ENCODE measurements at places on chromosomes 2 and 18.

- no peak for DNase-seq
Measured at GRCh38 chr2:172420216-172420615, 7.2 kb upstream of the ITGA6 start.

DNA sequence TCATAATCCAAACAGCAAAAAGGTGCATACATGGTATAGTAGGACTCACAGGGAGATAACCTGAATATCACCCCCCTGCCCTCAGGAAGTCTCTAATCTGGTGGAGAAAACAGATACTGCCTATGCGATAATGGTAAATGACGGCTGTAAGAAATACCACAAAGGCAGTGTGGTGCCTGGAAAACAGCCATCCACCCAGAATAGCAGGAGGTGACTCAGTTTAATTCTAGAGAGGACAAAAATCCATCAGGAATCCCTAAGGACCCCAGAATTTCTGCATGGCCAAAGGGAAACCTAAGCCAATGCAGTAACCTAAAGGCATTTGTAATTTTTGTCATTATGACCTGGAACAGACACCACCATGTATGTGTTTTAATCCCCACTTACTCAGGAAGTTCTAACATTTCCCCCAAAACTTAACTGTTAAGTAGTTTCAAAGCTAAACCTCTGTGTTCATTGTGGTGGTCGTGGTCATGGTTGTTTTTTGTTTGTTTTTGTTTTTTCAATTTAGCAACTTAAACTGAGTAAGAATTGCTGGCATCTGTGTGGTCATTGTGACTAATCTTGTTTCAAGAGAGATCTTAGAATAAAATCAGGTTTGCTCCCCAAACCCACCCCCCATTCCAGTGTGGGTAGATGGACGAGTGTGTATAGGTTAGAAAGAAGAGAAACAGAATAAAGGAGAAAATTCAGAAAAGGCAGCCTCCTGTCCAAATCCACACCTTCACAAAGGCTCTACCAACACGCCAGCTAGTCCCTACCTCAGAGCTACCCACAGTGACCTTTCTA is 121.5 kb upstream of the CDCA7 start:
- DNase-seq: peak; percentile 75

- no peak for DNase-seq
Measured at GRCh38 chr2:227772197-227772661, 26.5 kb downstream of the SCYGR8 start.

- DNase-seq: no peak
Measured at GRCh38 chr2:114569166-114569565, 126.7 kb downstream of the DPP10 start.

DNA sequence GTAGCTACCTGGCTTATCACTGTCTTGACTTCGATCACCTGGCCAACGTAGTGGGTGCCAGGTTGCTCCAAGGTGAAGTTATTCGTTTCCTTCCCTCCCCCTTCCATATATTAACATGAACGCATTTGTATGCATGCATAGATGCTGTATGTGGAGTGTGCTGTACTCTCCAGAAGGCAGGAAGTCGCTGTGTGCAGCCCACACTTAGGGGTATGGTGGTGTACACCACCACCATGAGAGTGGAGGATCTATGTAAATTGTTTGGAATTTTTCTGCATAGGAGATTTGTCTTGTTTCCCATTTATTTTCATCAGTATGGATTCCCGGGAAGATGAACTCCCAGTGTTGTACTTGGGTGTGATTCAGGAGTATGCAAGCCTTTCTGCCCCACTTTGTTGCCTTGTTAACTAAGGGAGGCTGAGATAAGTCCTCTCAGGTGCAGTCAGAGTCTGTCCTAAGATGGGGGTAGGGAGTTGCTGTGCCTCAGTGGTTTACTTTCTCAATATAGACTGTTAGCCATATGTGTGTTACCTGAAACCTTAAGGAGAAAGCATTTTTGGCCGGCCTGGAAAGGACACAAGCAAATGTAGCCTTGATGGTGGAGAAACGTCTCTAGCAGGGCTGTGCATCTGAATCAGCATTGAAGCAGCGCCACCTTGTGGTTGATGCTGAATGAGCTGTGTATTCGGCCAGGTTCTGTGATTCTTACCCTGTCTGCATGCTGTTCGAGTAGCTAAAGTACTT is 149.8 kb downstream of the TANC1 start:
- DNase-seq: peak; percentile 79

DNA sequence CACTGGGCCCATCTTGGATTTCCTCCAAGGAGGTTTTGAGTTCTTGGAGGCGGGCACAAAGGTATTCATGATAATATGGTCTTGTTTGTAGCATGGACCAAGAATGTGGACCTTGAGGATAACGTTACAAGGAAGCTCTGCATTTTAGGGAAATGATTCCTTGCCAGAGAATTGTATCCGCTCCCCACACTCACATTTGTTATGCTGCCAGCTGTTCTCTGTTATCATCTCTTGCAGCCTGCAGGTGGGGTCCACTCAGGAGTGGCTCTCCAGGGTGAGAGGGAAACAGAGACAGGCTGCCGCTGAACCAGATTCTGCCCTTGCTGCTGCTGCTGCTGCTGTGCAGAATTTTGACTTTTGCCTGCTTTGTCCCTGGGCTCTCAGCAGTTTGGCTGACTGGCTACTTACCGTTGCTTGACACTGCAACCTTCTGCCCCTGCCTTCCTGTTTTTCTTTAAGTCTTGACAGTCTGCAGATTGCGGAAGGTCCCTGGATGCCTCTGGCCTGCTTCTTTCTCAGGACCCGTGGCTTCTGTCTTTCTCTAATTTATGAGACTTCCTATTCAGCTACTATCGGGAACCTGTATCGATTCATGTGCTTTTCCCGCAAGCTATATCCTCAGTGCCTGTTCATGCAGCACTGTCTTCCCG is 122.3 kb upstream of the DOCK10 start:
- DNase-seq: peak; percentile 21

GRCh38 chr2:105330681-105331375 is 1.3 kb upstream of the TGFBRAP1 start:
- no peak for DNase-seq

DNA sequence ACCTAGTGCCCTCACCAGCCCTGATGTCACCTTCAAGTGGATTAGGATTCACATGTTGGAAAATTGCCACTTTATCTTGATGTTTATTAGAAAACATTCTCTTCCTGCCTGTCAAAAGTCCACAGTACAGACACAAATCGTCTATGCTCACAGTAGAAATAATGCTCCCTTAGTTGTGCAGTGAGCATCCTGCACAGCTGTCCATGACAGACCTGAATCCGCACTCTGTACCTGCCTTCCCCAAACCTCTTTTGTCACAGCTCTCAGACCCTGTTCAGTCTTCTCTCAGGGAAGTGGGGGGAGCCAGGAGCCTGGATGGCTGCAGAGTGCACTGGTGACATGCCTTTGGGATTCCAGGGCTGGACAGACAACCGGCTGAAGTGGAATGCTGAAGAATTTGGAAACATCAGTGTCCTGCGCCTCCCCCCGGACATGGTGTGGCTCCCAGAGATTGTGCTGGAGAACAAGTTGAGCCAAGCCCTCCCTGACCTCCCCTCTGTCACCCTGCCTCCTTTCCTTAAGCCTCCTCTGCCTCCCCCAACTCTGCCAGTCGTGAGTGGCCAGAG is 2.0 kb downstream of the CHRND start:
- DNase-seq: no peak

DNA sequence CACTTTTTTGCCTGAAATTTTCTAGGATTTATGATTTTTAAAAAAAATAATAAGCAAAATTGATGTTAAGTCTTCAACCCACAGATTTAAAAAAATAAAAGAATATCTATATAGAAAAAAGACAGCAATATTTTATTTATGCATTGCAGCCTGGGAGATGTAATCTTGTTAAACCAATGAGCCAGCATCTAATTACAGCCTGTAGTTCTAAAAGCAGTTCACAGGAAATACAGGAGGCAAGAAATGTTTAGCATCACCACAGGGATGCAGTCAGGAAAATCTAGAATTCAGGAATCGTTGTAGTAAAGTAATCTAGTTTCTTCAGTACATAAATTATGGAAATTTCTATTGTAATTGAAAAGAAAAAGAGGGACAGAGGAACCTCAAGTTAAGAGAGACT is 17.2 kb downstream of the UGGT1 start:
- no peak for DNase-seq

- DNase-seq: no peak
Measured at GRCh38 chr2:105442721-105443120, 43.9 kb upstream of the FHL2 start.

- DNase-seq: no peak
Measured at GRCh38 chr2:74884118-74884762, 50.3 kb downstream of the HK2 start.

DNA sequence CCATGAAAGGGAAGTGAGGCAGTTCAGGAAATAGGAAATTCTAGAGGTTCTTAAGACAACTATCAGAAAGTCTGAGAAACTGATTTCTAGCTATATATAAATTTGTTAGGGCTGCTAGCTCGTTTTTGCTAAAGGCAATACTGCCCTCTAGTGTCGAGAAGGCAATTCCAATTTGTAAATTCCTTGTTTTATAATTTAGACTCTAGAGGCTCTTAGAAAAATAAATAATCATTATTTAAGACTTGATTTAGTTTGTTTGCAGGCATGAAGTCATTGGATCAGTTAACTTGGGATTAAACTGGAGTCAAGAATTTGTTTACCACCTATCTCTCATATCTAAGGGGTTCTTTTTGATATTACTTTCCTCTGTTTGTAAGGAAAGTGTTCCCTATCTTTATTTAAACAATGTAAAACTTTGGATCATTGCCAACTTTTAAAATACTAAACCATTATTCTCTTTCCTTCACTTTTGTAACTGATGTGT is 66.2 kb downstream of the ACVR2A start:
- DNase-seq: peak; percentile 58

DNA sequence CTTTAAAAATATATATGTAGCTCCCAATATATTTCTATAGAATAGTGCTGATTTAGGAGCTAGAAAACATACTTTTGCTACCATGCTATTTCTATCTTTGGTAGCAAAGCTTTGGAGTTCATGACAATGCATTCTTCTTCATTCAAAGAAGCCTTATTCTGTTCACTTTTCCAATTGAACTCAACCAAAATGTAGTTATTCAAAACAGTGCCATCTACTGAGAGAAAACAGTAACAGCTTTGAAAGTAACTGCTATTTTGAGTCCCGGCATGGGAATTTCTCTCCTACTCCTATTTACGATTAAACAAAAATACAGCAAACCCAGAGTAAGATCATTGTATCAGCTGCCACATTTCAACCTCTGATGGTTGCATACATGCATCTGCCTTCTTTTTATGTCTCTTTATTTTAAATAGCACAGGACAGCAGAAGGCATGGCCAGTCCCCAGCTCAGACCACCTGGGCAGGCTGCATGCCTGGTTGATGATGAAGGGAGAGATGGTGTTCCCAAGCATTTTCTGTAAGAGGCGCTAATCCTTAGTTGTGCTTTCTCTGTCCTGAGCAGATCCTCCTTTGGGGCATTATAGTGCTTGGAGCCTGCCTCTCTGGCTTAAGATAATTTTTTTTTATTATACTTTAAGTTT is 69.7 kb upstream of the SULT1C3 start:
- peak; percentile 15 for DNase-seq

DNA sequence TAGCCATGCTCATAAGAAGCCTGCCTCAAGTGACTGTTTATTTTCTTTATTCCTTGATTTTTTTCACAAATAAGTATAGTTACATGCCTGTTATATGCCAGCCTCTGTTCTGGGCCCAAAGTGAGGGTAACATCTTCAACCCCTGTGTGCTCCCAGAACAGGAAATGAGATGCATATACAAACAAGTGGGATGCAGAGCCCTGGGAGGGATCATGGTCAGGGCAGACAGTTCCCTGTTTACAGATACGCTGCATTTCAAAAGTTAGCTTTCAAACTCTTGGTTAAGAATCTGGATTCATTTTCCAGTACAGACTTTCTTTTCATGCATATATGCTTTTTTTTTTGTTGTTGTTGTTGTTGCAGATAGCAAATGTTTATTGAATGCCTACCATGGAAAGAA is 24.4 kb downstream of the GPR39 start:
- DNase-seq: no peak

DNA sequence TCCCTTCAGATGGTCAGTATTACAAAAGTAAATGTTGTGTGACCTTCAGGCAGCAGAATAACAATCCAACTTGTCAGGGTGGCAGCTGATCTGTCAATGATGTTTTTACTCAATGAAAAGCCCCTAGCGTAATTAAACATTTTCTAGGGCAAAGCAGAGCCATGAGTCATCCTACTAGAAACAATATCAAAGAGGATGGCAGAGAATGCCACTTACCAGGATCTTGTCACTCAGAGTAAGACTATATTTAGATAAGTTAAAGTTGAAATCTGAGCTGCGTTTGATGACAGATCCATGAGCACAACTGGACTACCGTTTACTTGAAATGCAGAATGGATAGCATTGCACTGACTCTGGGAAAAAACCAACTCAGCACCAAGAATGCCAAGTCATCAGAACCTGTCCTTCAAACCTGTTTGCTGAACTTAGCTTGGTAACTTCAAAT is 612.6 kb upstream of the ACVR2A start:
- no peak for DNase-seq

- DNase-seq: no peak
Measured at GRCh38 chr2:15058015-15058720, 425.7 kb downstream of the LRATD1 start.

GRCh38 chr2:137021763-137022162 is 256.4 kb downstream of the THSD7B start:
- no peak for DNase-seq

- no peak for DNase-seq
Measured at GRCh38 chr2:207072571-207072970, 93.2 kb downstream of the KLF7 start.

- peak; percentile 78 for DNase-seq
Measured at GRCh38 chr2:45869165-45869501, 217.7 kb downstream of the PRKCE start.

GRCh38 chr2:231515603-231516002 is 14.6 kb downstream of the NMUR1 start:
- DNase-seq: no peak

DNA sequence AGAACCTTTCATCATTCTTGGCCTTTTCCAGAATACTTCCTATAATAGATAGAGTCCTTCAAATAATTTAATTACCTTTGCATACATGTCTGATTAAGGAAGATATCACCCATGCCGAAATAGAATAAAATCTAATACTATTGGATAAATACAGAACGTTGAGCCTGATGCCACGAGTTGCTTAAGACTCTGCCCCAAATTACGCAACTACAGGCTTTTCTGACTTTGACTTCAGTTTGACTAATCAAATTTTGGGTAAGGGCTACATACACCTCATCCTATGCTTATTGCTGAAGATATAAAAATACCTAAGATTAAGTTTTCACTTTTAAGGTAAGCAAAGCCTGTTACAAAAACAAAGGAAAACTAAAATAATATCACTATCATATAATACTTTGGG is 1065.1 kb upstream of the NRXN1 start:
- no peak for DNase-seq

GRCh38 chr2:182584462-182584861 is 131.6 kb upstream of the DNAJC10 start:
- DNase-seq: no peak

- DNase-seq: no peak
Measured at GRCh38 chr18:36073676-36074075, 6.3 kb upstream of the RPRD1A start.

GRCh38 chr2:238706673-238707072 is 141.2 kb upstream of the TWIST2 start:
- DNase-seq: no peak

GRCh38 chr18:77896586-77897252 is 647.1 kb downstream of the GALR1 start:
- DNase-seq: no peak
